Activated naive CD8-positive, alpha-beta T cell treated with anti-CD3 and anti-CD28 coated beads for 36 hours (primary cell): ENCODE measurements at places on chromosomes 3 and 15. TPM values are rescaled to one million over a fixed set of nuclear protein-coding genes. Genes with fewer than 3 reads are reported as not detected.
A peak's percentile ranks its signal among the peaks of the same experiment; 100 is the strongest.

DNA sequence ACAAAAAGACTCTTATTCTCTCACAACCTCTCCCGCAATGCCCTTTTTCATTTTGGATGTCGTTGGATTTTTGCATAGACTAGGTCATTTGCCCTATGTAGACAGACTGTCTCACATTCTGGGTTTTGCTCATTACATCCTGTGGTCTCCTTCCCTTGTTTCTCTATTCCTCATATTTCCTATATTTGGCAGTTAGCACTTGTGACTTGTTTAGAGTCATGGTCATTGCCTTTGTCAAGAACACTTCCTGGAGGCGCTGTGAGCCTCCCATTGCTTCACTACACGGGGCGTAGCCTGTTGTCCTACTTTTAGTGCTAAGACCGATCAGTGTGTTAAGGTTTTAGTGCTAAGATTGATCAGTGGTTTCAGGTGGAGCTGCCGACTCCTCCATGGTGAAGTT, 16.1 kb upstream of the TATDN2 start:
- DNase-seq = no peak

- no peak for DNase-seq
These were observed 185.6 kb downstream of the PLCL2 start for GRCh38 chr3:17070161-17070959.

GRCh38 chr3:181464033-181464694, 247.6 kb upstream of the SOX2 start:
- DNase-seq = no peak

- DNase-seq = no peak
These were observed 56.6 kb upstream of the PLXND1 start for GRCh38 chr3:129663045-129663446.

- DNase-seq = no peak
These were observed 314.3 kb upstream of the RASGRP1 start for GRCh38 chr15:38878926-38879325.

GRCh38 chr3:171347301-171348039, 112.7 kb downstream of the TNIK start:
- DNase-seq = no peak

GRCh38 chr3:14431917-14432834, 29.8 kb downstream of the SLC6A6 start:
- peak; percentile 95 for DNase-seq

DNA sequence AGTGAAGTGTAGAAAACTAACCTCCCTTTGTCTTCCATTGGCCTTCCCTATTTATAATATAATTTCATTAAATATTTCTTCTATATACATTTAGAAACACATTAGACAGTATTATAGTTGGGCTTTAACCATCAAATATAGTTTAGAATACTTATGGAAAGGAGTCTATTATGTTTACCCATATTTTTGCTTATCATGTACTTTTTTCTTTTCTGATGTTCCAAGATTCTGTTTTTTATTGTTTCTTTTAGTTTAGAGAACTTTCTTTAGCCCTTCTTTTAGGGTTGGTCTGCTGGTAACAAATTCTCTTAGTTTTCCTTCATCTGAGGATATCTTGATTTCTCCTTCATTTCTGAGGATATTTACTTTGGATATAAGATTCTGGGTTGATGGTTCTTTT, 23.7 kb downstream of the SH3GL3 start:
- DNase-seq = no peak

DNA sequence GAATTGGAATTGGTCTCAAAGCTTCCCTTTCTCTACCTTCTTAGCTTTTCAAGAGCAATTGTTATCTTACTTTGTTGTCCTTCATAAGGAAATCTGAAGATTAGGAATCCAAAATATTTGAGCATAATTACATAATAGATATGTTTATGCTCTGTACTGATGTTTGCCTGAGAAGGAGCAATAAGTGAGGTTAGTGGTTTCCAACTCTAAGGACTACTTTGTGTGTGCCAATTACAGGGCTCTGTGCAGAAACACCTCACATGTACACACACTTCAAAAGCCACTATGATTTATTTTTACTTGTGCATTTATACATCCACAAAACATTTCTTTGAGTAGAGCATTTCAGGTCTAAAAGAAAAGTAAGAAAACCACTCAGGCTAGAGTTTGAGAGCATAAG, 49.9 kb downstream of the MME start:
- no peak for DNase-seq

GRCh38 chr3:187929112-187929816, 184.0 kb upstream of the BCL6 start:
- peak; percentile 40 for DNase-seq

- no peak for DNase-seq
These were observed 272.7 kb upstream of the RGMA start for GRCh38 chr15:93361703-93362102.

DNA sequence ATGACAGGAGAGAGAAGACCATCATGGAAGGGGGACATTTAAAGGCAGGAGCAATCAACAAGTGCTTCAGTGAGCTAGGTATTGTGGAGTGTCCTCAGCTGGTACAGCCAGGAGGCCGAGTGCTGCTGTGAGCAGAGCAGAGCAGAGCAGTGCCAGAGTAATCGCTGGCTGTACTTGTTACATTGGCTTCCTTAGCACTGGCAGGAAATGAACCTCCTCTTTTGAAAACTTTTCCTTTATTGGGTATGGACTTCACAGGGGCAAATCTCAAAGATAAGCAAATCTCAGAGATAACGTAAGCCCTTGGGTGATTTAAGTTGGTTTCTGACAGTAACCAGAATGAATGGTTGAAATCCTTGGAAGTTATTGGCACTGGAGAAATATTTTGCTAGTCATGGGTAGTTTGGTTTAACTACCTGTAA, 2.1 kb downstream of the SH3GL3 start:
- DNase-seq = no peak

DNA sequence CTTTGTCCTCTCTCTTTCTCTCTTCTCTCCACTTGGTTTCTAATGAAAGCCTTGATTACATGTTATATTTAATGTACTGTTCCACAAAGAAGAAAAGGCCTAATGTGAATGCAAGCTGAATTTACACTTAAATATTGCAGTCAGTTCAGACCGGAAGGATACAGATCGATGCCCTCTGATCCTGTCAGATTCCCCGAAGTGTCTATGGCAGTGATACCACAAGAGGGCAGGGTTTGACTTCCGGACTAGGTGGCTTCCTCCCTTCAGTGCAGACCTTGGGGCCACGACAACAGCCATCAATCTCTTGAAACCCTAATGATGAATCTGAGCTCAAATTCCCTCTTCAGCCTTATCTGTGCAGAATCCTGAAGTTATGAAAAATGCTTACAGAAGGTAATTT, 29.5 kb downstream of the AGTR1 start:
- no peak for DNase-seq

DNA sequence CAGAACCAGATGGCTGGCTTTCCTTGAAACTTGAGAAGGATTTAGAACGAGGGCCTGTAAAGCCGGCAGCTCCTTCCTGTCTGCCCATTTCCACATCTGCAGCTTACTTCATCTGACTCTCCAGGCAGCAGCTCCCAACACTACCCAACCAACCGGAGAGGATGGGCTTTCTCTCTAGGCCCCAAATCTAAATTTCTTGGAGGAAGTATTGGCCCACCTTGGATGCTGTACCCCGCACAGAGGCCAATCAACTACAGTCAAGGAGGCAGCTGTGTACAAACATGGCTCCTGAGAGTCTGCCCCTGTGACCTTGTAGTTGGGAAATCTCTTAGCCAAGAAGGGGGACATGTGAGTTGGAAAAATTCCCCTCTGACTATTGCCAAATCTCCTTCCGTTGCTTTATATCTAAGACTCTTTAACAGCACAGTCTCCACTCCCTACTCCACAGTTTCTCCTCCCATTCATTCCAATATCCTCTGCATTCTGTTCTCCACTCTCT, 8.0 kb upstream of the ACAP2 start:
- no peak for DNase-seq

DNA sequence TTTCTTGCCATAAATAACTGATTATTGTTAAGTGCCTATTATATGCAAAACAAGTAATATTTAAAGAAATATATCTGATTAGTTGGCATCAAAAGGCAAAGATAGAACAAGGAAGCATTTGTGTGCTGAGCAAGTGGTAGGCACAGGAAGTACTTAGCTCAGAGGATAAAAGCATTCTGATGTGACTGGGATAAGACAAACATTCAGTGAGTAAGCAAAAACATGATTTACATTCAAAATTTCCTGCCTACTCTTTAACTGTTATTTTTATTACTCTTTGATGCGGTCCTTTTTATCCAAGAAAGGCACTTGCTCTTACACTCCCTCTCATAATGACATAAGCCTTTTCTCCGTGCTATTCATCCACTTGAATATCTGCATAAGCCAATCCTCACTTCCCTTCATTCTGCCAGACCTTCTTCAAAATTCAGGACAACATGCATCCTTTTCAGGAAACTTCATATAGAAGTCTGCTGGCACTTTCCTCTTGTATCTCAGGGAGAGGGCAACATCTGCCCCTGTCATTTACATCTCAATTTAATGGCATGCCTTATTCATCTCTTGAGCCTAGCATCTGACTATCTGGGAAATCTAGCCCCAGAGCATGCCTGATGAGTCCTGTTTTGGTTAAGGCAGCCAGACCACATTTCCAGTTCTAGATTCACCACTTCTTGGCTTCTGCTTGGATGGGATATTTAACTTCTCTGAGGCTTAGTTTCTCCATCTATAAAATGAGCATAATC, 478.2 kb upstream of the ROBO2 start:
- no peak for DNase-seq

DNA sequence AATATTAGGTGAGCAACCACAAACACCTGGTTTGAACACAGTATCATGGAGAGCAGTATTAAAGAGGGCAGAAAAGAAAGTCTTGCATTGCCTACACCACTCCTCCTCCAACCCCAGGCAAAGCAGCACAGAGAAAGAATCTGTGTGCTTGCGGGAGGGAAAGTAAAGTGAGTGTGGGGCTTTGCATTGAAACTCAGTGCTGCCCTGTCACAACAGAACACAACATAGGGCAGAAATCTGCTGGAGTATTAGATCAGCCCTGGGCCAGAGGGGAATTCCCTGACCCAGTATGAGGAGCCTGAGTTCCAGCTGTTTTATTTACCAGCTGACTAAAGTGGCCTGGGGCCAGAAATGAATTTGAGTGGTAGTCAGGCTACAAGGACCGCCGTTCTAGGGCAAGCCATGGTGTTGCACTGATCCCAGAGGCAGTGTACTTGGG, 75.5 kb downstream of the SPATA16 start:
- no peak for DNase-seq

DNA sequence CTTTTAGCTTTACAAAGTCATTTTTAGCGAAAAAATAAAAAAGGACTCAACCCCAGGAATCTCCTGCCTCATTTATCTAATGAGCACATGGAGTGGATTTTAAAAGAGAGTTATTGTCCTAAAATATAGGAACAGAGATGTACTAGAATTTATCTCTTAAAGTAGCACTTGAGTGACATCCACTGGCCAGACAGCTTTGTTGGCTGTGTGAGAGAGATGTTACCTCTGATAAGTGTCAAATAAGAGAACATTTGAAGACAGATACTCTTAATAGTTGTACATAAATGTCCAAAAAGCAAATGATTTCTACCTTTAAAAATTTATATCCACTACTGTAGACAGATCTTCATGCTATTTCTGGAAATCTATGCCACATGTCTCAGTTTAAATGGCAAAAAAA, 12.3 kb upstream of the MFSD1 start:
- DNase-seq = no peak

DNA sequence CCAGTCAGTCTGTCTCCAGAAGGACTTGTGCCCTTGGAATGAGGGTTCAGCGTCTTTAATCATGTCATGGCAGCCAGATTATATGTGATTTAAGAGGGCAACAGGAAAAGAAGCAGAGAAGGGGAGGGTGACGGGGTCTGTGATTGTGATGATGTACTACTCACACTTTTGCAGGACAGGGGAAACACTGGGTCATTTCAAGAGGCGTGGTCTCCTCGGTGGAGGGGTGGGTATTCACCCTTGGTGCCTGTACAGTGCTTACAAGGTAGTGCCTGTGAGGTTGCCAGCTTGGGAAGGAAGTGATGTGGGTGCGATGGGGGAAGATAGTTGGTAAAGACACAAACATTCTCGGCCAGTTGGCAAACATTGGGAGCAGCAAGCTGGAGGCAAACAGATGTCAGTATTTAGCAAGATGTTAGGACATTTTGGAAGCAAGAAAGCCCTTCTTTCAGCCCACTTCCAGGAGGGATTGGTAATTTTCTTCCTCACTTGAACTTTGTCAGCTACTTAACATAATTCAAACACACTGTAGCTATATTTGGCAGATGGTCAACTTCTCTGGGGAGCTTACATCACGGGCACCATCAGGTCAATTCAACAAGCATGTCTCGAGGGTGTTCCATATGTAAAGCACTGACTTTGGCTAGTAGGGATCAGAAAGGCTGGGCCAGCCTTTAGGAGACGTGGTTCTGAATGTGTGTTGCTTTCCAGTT, 71.4 kb upstream of the ROPN1 start:
- no peak for DNase-seq

DNA sequence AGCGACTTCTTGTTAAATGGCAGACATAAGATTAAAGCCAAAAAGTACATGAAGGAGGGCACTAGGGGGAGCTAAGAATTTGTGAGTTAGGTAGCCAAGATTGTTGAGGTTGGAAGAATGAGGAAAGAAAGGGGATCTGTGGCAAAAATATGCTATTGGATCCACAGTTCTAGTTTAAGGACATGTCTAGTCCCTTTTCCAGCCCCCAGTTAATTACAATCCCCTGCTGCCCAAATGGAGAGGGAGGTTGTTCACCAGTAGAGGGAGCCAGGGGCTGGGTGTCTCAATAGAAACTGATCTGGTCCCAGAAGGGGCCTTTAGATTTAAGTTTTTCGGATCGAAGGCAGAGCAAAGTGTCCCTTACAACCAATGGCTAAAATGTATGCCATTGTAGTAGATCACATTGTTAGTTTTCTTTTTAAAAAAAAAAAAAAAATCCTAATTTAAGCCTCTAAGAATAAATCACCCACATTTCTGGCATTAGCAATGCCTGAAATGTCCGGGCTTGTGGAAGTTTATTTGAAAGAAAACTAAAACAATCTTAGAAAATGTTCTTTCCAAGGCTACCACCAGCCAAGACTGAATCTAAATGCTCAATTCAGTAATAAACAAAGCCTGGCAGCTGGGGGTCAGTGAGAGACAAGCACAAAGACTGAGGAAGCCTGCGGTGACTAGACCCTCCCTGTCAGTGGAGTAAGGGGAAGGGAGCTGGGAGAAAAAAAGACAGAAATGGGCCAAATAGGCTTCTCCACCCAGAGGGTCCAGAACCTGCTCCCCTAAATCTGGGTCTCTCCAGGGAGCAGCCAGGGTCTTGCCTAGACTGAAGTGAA, 7.1 kb downstream of the COL8A1 start:
- DNase-seq = no peak

- no peak for DNase-seq
These were observed 271.8 kb downstream of the MECOM start for GRCh38 chr3:169391672-169392071.

- DNase-seq = no peak
These were observed 57.4 kb downstream of the MRPS25 start for GRCh38 chr3:15007681-15008141.

GRCh38 chr3:46162975-46163555, 45.0 kb downstream of the CCR1 start:
- DNase-seq = no peak

The ATP13A5 gene
- not detected for total RNA-seq

The SCG5 gene
- total RNA-seq = 0.58 TPM

The SH2D7 gene
- not detected for total RNA-seq

The FAM107A gene
- not detected for total RNA-seq

The CKMT1A gene
- total RNA-seq = 0.14 TPM

The BSN gene
- total RNA-seq = 0.10 TPM

The GCNT3 gene
- not detected for total RNA-seq

The GOLGA6D gene
- not detected for total RNA-seq

The SERPINI2 gene
- total RNA-seq = not detected

The HCLS1 gene
- total RNA-seq = 193 TPM
